ENCODE measurements at places on chromosomes 1 and 21.
A peak's percentile ranks its signal among the peaks of the same experiment; 100 is the strongest.

DNA sequence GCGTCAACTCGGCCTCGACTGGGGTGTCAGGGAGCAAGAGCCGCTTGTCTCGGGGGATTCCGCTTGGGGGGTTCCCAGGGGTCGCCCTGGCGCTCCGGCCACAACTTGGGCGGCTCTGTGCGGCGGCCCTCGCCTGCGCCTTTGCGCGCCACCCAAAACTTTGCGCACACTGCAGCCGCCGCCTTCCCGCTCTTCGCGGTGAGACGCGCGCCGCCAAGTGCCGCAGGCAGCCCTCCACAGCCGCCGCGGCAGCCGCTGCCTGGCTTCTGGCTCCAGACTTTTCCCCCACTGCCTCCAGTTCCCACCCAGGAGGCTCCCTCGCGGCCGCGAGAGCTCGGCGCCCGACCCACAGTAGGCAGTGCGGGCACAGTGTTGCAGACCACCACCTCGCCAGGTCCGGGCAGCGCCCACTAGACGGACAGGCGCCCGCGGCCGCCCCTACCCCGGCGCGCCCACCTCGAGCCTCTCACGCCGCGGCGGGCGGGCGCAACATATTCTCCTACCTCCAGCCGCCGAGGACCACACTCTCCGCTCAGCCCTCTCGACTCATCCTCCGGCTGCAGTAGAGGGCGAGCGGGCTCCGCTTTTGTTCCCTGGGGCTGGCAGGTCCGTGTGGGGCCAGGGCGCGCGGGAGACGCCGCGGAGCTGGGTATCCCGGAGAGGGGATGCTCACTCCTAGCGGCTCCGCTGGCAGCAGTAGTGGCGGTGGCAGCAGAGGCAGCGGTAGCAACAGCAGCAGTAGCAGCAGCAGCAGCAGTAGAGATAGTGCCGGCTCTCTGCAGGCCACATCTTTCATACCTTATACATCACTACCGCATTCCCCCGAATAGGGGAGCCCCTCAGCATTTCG lies 296.6 kb downstream of the OMA1 start:
- no peak for DNase-seq

DNA sequence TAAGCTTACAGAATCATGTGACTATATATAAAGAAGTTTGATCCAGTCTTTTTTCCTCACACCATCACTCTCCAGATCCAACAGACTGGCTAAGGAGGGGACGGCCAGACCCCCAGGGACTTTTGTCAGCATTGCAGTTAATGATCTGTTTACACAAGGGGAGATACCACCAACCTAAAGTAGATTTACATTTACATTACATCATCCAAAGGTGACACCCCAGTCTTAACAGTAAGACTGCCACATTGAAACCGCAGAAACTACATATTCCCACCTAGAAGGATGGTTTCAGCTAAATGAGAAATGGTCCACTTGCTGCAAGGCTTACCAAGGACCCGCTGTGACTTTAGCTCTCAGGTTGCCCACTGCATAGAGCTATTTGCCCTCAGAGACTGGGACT lies 3.4 kb downstream of the RCAN1 start:
- DNase-seq: no peak

- no peak for DNase-seq
Measured at GRCh38 chr1:119686661-119687060, 25.1 kb upstream of the PHGDH start.

DNA sequence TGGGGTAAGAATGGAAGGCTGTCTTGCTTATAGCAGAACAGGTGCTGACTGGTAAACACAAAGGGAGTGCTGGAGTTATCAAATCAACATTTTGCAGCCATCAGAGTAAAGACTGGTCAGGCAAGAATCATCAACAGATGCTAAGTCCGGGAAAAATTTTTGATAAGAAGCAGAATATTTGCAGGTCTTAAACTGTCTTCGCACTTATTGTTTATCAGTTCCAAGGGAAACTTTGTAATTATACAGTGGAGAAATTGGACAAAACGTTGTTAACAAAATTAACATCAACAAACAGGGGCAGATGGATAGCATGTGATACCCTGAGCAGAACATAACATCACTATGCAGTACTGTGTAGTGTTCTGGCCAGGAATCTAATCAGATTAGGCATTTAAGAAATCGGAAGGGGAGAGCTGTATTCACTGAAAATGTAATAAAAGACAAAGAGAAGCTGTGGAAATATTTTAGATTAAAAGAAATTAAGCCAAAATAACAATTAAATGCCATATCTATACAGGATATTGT lies 127.1 kb downstream of the DAB1 start:
- no peak for DNase-seq

DNA sequence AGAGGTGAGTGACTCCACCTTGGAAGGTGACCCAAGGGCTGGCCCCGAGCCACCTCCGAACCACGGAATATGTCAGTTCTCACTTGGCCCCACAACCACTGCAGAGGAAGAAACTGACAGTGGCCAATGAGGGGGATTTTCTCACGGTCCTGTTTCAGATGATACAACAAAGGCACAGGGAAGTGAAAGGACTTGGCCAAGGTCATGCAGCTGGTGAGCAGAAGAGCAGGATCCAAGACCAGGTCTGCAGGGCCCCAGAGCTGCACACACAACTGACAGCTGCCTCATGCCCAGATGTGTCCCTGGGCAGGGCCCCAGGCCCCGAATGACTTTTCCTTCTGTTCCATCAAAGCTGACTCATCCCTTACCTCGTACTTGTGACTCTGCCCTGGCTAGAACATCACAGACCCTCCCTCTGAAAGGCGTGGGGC lies 25.8 kb upstream of the EVA1B start:
- peak; percentile 81 for DNase-seq

- no peak for DNase-seq
Measured at GRCh38 chr1:117061986-117062415, 1.9 kb downstream of the TTF2 start.
